ENCODE measurements at places on chromosomes 7 and 10. TPM values are rescaled to one million over a fixed set of nuclear protein-coding genes. Genes with fewer than 3 reads are reported as not detected.

The PON3 gene
- total RNA-seq, result not detected

The PON1 gene
- total RNA-seq, result not detected

The AZGP1 gene
- not detected for total RNA-seq

The C10orf105 gene
- total RNA-seq, result 0.52 TPM

The INPP5A gene
- 9.1 TPM for total RNA-seq

The RAPGEF5 gene
- total RNA-seq, result 0.69 TPM

The LEP gene
- total RNA-seq, result not detected

The TMEM213 gene
- not detected for total RNA-seq

The NYAP1 gene
- 0.32 TPM for total RNA-seq

The NANOS1 gene
- 0.19 TPM for total RNA-seq

The NUTM2A gene
- 0.89 TPM for total RNA-seq

The ZNF487 gene
- total RNA-seq, result 3.8 TPM

The GPRIN2 gene
- total RNA-seq, result not detected

The CTNNA3 gene
- total RNA-seq, result 0.57 TPM

GRCh38 chr7:120272701-120273475 lies at the start of gene KCND2:
Gene KCND2, plus strand, starts transcription at chr7:120273175.
- peak within 1 kb of the TSS; percentile 72 for H3K4me3 ChIP-seq
- no peak for DNase-seq
- peaks cover 25% of the 10 kb centered on the region for H3K27me3 ChIP-seq
- peaks cover 10% of the 10 kb centered on the region for H3K4me1 ChIP-seq
- no peak within 1 kb of the TSS for H3K27ac ChIP-seq

DNA sequence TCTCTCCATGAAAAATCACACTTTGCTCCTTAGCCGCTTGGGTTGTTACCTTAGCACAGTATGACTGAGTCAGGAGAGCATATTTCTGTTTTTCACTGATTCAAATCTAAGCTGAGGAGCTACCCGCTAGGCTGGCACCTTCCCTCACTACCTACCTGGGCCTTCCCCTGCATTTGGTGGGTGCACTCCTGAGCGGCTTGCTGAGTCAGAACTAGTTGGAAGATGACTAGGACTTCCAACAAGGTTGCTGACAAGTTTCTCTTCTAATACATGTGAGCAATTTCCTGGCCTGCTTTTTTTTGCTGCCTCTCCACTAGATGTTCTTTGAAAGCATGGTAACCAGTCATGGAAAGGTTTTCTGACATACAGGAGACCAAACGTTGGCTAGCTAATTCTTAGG lies 43.8 kb upstream of the SEC61G start:
- no peak overlapping the region for H3K4me3 ChIP-seq
- no peaks in the 10 kb centered on the region for H3K27me3 ChIP-seq
- H3K36me3 ChIP-seq, result no peaks in the 10 kb centered on the region
- no peaks in the 10 kb centered on the region for H3K4me1 ChIP-seq
- H3K27ac ChIP-seq, result no peak overlapping the region
- no peak for DNase-seq

GRCh38 chr7:150397346-150398107 lies 18.4 kb downstream of the ZNF775 start:
- H3K36me3 ChIP-seq, result no peaks in the 10 kb centered on the region
- no peaks in the 10 kb centered on the region for H3K27me3 ChIP-seq
- H3K4me3 ChIP-seq, result no peak overlapping the region
- H3K4me1 ChIP-seq, result peaks cover 2% of the 10 kb centered on the region
- no peak overlapping the region for H3K27ac ChIP-seq

DNA sequence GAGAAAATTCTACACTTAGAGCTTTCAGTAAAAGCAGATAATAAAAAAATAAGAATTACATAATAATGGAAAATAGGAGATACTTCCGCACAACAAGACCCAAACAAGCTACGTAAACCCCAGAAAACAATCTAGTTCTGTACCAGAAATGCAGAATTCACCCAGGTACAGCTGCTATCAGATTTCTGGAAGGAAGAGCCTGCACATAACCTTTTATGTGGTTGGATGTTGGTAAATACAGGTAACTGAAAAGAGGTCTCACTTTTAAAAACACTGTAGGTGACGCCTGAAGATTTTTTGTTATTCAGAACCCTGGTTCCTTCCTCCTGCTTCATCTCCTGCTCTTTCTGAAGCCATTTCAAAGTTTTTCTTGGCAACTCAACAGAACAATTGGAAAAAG lies 29.9 kb downstream of the PANK1 start:
- no peaks in the 10 kb centered on the region for H3K27me3 ChIP-seq
- peak overlapping the region; percentile 58 for H3K27ac ChIP-seq
- H3K4me1 ChIP-seq, result peaks cover 27% of the 10 kb centered on the region
- DNase-seq, result no peak
- no peak overlapping the region for H3K4me3 ChIP-seq
- peaks cover 11% of the 10 kb centered on the region for H3K36me3 ChIP-seq

- H3K27ac ChIP-seq, result no peak overlapping the region
- H3K4me1 ChIP-seq, result no peaks in the 10 kb centered on the region
- no peaks in the 10 kb centered on the region for H3K36me3 ChIP-seq
- H3K4me3 ChIP-seq, result no peak overlapping the region
Observed at GRCh38 chr10:92407305-92408016, 116.5 kb downstream of the MARCHF5 start.

GRCh38 chr10:38038107-38038931 lies 27.8 kb downstream of the ZNF33A start:
- H3K27ac ChIP-seq, result peak overlapping the region; percentile 92
- peak overlapping the region; percentile 69 for H3K4me3 ChIP-seq
- no peaks in the 10 kb centered on the region for H3K27me3 ChIP-seq
- peaks cover 29% of the 10 kb centered on the region for H3K4me1 ChIP-seq

DNA sequence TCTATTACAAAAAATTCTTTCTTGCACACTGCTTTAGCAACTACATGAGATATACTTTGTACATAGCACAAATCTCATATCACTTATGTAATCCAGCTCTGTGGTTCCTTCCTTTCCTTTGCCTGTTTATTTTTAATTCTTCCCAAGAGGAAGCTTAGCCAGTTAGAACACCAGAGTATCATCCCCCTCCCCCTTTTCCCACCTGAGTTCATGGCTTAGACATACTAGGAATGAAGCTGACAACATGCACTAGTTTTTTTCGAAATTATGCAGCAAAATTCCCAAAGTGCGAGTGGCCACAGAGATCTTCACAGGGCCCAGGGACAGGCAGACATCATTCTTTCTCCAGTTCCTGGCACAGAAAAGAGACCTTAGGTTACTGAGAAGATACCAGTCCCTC lies 17.8 kb downstream of the CAV1 start:
- no peak for DNase-seq
- no peaks in the 10 kb centered on the region for H3K36me3 ChIP-seq
- H3K4me3 ChIP-seq, result no peak overlapping the region

GRCh38 chr7:2405601-2406345 lies 2.4 kb downstream of the CHST12 start:
- peak; percentile 81 for DNase-seq
- H3K4me1 ChIP-seq, result peaks cover 67% of the 10 kb centered on the region
- peak overlapping the region; percentile 96 for H3K27ac ChIP-seq
- H3K4me3 ChIP-seq, result peak overlapping the region; percentile 80
- H3K27me3 ChIP-seq, result no peaks in the 10 kb centered on the region
- peaks cover 42% of the 10 kb centered on the region for H3K36me3 ChIP-seq

GRCh38 chr10:4003348-4003973 lies 218.5 kb upstream of the KLF6 start:
- H3K27ac ChIP-seq, result no peak overlapping the region
- DNase-seq, result no peak
- H3K36me3 ChIP-seq, result peaks cover 11% of the 10 kb centered on the region
- H3K27me3 ChIP-seq, result peaks cover 7% of the 10 kb centered on the region

DNA sequence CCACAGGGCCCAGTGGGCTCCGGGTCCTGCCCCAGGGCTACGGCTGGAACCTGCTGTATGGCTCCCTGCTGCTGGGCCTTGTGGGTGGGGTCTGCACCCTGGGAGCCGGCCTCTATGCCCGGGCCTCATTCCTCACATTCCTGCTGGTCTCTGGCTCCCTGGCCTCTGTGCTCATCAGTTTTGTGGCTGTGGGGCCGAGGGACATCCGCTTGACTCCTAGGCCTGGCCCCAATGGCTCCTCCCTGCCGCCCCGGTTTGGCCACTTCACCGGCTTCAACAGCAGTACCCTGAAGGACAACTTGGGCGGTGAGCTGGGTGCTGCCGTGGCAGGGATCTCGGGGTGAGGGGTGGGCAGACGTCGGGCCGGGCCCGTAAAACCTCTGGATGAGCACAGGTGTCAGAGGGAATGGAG lies 4.4 kb downstream of the SLC12A9 start:
- H3K27ac ChIP-seq, result no peak overlapping the region
- H3K27me3 ChIP-seq, result no peaks in the 10 kb centered on the region
- no peak for DNase-seq
- H3K36me3 ChIP-seq, result peaks cover 30% of the 10 kb centered on the region
- no peak overlapping the region for H3K4me3 ChIP-seq

DNA sequence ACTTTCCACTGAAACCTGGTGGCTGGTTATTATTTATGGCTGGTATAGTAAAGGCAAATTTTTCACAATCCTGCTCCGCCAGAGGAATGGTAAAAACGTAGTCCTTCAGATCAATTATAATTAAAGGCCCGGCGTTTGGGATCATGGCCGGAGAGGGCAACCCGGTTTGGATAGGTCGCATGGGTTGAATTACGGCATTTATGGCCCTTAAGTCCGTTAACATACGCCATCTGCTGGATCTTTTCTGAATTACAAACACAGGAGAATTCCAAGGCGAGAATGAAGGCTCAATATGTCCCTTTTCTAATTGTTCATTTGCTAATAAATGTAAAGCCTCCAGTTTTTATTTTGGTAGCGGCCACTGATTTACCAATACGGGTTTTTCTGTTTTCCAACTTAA lies 11.3 kb upstream of the TAS2R3 start:
- H3K27me3 ChIP-seq, result no peaks in the 10 kb centered on the region
- DNase-seq, result no peak
- H3K4me3 ChIP-seq, result no peak overlapping the region
- no peak overlapping the region for H3K27ac ChIP-seq

GRCh38 chr7:17005271-17005670 lies 123.5 kb upstream of the AGR3 start:
- no peak overlapping the region for H3K27ac ChIP-seq
- no peaks in the 10 kb centered on the region for H3K27me3 ChIP-seq
- no peak overlapping the region for H3K4me3 ChIP-seq
- peaks cover 8% of the 10 kb centered on the region for H3K36me3 ChIP-seq

- no peaks in the 10 kb centered on the region for H3K36me3 ChIP-seq
- no peak overlapping the region for H3K27ac ChIP-seq
- no peaks in the 10 kb centered on the region for H3K4me1 ChIP-seq
- peaks cover 31% of the 10 kb centered on the region for H3K27me3 ChIP-seq
Observed at GRCh38 chr7:93172683-93173082, 24.5 kb upstream of the SAMD9L start.

GRCh38 chr10:11181978-11182377 lies 164.3 kb downstream of the CELF2 start:
- H3K4me1 ChIP-seq, result peaks cover 96% of the 10 kb centered on the region
- H3K4me3 ChIP-seq, result no peak overlapping the region
- peaks cover 96% of the 10 kb centered on the region for H3K36me3 ChIP-seq
- no peak for DNase-seq
- no peaks in the 10 kb centered on the region for H3K27me3 ChIP-seq

DNA sequence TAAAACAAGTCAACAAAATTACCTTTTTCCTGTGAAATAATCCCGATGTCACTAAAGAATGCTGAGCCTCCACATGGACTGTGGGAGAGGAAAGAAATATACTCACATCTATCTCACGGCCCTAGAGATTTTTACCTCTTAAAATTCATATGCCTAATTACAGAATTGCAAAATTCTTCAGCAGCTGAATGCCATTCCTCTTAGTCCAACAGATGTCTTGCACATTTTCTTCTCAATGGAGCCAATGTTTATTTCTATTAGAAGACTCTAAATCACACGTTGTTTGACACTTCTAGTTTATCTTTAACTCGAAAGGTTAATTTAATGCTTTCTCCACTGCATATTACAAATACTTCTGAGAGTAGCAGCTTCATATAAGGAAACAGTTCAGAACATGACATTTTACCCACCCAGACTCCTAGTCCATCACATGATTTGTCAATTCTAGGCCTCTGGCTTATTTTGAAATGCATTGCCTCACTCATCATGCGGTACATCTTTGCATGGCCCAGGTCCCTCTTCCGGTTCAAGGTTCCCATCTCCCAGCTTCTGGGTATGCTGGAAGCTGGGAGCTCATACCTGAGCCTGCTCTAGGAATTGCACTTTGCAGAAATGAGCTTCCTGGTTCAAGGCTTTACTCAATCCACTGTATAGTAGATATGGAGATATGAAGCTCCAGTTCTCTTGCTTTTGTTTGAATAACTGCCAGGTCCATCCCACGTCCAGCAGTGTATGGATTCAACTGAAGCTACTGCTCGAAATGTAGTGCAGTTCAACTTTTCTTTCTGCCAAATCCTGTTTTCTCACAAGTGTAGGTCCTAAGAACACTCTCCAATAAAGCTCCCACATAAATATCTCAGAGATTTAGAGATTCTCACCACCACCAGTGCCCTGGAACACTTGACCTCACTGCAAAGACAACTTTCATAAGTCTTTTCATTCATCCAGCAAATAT lies 306.2 kb downstream of the GPR37 start:
- DNase-seq, result no peak
- no peak overlapping the region for H3K27ac ChIP-seq
- no peaks in the 10 kb centered on the region for H3K27me3 ChIP-seq
- H3K36me3 ChIP-seq, result no peaks in the 10 kb centered on the region

GRCh38 chr7:125278318-125278717 lies 348.7 kb upstream of the POT1 start:
- DNase-seq, result no peak
- no peaks in the 10 kb centered on the region for H3K4me1 ChIP-seq
- H3K27ac ChIP-seq, result no peak overlapping the region
- no peaks in the 10 kb centered on the region for H3K27me3 ChIP-seq
- H3K36me3 ChIP-seq, result no peaks in the 10 kb centered on the region

- no peak overlapping the region for H3K27ac ChIP-seq
- no peaks in the 10 kb centered on the region for H3K4me1 ChIP-seq
- no peaks in the 10 kb centered on the region for H3K36me3 ChIP-seq
- no peaks in the 10 kb centered on the region for H3K27me3 ChIP-seq
Observed at GRCh38 chr10:58757352-58758065, 244.8 kb downstream of the BICC1 start.

GRCh38 chr7:137151041-137151689 lies 192.4 kb downstream of the PTN start:
- no peaks in the 10 kb centered on the region for H3K4me1 ChIP-seq
- no peak for DNase-seq
- no peaks in the 10 kb centered on the region for H3K27me3 ChIP-seq
- no peak overlapping the region for H3K27ac ChIP-seq
- no peaks in the 10 kb centered on the region for H3K36me3 ChIP-seq
- no peak overlapping the region for H3K4me3 ChIP-seq

DNA sequence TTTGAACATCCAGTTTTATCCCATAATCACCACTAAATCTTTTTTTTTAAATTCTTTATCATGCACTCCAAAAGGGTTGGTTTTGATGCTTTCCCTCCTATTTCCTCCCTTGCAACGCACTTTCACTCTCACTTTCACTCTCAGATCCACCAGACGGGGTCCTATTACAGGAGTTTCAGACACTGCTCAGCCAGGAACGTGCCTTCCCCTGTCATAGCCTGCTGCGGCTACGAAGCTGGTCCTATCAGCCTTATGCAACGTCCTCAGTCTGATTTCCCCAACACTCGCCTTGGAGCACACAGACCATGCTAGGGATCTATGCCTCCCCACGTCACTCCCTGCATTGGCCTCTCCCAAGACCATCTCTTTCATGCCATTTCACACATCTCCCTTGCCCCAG lies 23.4 kb downstream of the ZPBP start:
- H3K36me3 ChIP-seq, result peaks cover 15% of the 10 kb centered on the region
- peaks cover 28% of the 10 kb centered on the region for H3K4me1 ChIP-seq
- DNase-seq, result peak; percentile 68
- peak overlapping the region; percentile 97 for H3K27ac ChIP-seq
